Neural progenitor cell (in vitro differentiated cells): ENCODE measurements at places on chromosomes 6 and 20. TPM values are rescaled to one million over a fixed set of nuclear protein-coding genes. Genes with fewer than 3 reads are reported as not detected.

Gene SRSF12
- 19.2 and 23.2 TPM in 2 replicates for total RNA-seq

Gene TDRD6
- 0.09 and 0.15 TPM in 2 replicates for total RNA-seq

Gene RPS21
- total RNA-seq, result 1,629 and 1,765 TPM in 2 replicates

Gene MKKS
- total RNA-seq, result 23.9 and 36.3 TPM in 2 replicates

Gene HMGCLL1
- 5.0 and 6.5 TPM in 2 replicates for total RNA-seq

Gene TCF15
- 0.07 and 1.4 TPM in 2 replicates for total RNA-seq

Gene ZSCAN23
- 20.4 and 21.3 TPM in 2 replicates for total RNA-seq

GRCh38 chr6:32664827-32665362 is 1.6 kb downstream of the HLA-DQB1 start:
- H3K27me3 ChIP-seq, result peaks cover 10% of the 10 kb centered on the region
- H3K4me1 ChIP-seq, result no peaks in the 10 kb centered on the region
- H3K27ac ChIP-seq, result no peak overlapping the region
- no peaks in the 10 kb centered on the region for H3K36me3 ChIP-seq
- peak; percentile 10 for DNase-seq

DNA sequence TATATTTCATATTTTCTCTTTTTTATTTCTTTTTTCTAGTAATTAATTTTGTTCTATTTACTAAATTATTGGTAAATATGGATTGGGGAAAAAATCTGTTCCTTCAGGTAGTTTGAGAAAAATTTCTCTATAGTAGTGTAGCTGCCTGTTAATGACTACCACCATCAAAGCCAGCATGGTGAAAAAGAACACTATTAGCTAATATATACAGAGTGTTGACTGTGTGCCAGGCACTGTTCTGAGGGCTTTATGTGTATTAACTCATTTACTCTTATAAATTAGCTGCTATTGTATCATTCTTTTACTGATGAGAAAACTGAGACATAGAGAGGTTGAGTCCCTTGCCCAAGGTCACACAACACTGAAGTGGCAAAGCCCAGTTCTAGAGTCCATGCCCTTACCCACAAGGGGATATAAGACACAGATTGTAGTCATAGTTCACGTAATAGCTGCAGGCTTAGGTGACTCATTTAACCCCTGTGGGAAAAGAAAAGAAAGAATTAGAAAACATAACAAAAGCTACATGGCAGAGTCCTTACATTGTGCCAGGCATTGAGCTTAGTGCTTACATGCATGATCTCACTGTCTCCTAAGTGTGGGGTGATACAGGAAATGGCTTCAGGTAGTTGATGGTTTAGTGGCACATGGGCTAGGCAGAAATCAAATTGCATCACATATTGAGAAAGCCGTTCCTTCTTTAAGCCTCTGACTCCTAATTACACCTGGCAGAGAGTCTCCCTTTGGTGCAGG is 12.2 kb upstream of the AKIRIN2 start:
- H3K36me3 ChIP-seq, result no peaks in the 10 kb centered on the region
- H3K4me1 ChIP-seq, result no peaks in the 10 kb centered on the region
- H3K27me3 ChIP-seq, result no peaks in the 10 kb centered on the region
- H3K27ac ChIP-seq, result no peak overlapping the region

GRCh38 chr6:24330137-24330732 is 27.6 kb downstream of the DCDC2 start:
- no peak overlapping the region for H3K27ac ChIP-seq
- H3K4me3 ChIP-seq, result no peak overlapping the region
- no peak for DNase-seq
- H3K27me3 ChIP-seq, result no peaks in the 10 kb centered on the region
- H3K36me3 ChIP-seq, result no peaks in the 10 kb centered on the region

DNA sequence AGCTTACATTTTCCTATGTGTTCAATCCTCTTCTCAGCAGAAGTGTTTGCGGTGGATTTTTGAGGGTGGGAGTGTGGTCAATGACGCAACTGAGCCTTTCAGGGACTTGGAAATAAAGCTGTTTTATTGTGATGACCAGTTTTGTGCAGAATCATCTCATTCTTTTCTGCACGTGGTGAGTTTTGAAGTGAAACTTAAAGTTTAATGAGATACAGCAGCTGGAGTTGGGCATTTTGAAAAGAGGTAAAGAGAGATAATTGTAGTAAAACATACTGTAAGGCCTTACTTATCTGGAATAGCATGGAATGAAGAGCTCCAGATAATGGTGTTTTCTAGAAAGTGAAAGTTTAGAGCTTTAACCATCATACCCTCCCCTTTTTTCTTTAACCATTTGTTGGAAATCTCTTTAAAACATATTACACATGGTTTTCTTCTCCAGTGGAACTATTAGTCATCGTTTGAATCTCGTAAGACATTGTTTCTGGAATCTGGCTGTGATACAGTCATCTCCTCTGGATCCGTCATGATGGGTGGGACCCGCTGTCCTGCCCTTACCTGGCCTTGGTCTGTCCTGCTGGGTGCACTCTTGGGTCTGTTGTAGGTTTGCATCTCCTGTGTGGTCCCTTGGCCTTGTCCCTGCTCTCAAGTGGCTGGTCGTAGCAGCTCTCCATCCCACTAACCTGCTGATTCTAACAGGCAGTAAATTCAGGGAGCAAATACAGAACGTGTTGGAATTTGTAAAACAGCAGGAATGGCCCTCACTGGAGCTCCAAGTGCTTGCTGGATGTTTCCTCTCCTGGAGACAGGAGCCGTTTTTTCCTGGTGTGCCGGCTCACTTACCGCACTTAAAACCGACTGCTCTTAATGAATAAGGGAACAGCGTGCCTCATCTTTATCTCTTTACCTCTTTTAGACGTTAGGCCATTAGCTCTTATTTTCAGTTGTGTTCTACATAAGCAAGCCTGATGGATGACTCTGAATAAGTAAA is 29.8 kb downstream of the UST start:
- no peak overlapping the region for H3K4me3 ChIP-seq
- no peaks in the 10 kb centered on the region for H3K36me3 ChIP-seq
- no peak for DNase-seq
- H3K27me3 ChIP-seq, result no peaks in the 10 kb centered on the region
- peaks cover 6% of the 10 kb centered on the region for H3K4me1 ChIP-seq

- no peak overlapping the region for H3K27ac ChIP-seq
- H3K4me3 ChIP-seq, result peak overlapping the region; percentile 78
- DNase-seq, result peak; percentile 35
- H3K36me3 ChIP-seq, result no peaks in the 10 kb centered on the region
- peaks cover 38% of the 10 kb centered on the region for H3K4me1 ChIP-seq
- peaks cover 80% of the 10 kb centered on the region for H3K27me3 ChIP-seq
Observed at GRCh38 chr20:36094497-36094896, 60.0 kb upstream of the EPB41L1 start.

DNA sequence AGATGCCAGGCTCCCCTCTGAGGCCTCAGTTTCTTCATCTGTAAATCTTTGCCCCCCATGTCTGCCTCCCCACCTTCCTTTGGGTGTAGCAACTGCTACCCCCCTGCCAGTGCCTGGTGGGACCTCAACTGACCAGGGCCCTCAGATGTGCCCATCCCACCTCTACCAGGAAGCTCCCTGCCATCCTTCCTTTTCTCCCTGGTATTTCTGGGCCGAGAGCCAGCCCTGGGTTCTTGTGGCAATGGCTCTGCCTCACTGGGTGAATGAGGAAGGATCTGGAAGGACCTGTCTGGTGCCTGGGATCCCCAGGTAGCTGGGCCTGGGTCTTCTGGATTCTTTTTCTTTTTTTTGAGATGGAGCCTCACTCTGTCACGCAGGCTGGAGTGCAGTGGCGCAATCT is 141.1 kb upstream of the RNF24 start:
- H3K36me3 ChIP-seq, result no peaks in the 10 kb centered on the region
- no peak overlapping the region for H3K4me3 ChIP-seq
- H3K4me1 ChIP-seq, result peaks cover 21% of the 10 kb centered on the region
- peaks cover 3% of the 10 kb centered on the region for H3K27me3 ChIP-seq
- no peak overlapping the region for H3K27ac ChIP-seq

DNA sequence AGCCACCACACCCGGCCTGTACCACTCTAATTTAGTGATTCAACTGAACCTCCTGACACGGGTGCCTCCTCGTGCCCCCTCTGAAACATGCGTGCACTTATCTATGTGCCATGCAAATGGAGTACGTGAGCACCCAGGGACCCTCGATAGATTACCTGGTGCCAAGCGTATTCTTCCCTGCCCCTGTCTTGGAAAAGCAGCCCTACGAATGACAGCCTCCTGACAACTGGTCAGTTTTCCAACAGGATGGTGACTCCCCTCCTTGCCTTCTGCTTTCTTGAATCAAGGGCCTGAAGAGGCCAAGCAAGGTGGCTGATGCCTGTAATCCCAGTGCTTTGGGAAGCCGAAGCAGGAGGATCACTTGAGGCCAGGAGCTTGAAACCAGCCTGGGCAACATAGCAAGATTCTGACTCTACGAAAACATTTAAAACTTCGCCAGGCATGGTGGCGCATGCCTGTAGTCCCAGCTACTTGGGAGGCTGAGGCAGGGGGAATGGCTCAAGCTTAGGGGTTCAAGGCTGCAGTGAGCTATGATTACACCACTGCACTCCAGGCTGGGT is 25.4 kb upstream of the SYNJ2 start:
- DNase-seq, result no peak
- peaks cover 3% of the 10 kb centered on the region for H3K4me1 ChIP-seq
- H3K4me3 ChIP-seq, result no peak overlapping the region
- H3K27me3 ChIP-seq, result no peaks in the 10 kb centered on the region

GRCh38 chr6:67889682-67889995 is 745.4 kb upstream of the ADGRB3 start:
- no peaks in the 10 kb centered on the region for H3K36me3 ChIP-seq
- H3K4me3 ChIP-seq, result no peak overlapping the region
- DNase-seq, result no peak
- no peaks in the 10 kb centered on the region for H3K27me3 ChIP-seq

DNA sequence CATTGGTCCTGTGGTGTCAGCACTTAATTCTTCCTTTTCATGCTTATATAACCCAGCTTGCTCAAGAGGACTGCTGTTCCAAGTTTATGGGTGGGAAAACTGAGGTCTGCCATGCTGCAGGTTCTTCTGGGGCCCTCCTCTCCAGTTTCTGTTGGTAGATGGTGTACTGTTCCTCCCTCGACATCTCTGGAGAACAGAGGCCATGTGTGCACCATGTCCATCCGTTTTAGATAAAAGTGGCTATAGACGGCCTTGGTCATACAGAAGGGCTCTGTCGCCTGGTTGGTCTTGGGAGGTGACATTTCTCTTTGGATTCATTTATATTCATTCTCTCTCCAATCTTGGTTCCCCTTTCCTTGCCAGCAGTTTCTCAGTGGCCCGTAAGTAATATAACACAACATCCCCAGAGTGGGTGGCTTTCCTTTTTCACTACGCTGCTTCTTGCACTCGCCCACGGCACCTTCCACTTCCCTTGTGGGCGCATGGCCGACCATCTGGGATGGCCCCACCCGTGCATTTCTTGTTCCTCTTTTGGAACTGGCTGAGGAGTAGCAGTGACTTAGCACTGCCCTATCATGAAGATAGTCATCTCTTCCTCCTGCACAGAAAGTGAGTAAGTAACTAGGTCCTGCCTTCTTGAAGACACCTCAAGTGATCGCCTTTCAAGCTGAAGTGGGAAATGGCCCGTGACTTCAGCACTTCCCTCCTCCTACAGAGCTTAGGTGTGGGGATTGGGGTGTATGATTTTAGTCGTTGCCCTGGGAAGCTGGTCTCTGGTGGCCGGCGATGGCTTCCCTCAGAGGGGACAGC is 94.2 kb downstream of the RREB1 start:
- no peak overlapping the region for H3K27ac ChIP-seq
- no peak for DNase-seq
- no peaks in the 10 kb centered on the region for H3K36me3 ChIP-seq
- no peaks in the 10 kb centered on the region for H3K27me3 ChIP-seq

DNA sequence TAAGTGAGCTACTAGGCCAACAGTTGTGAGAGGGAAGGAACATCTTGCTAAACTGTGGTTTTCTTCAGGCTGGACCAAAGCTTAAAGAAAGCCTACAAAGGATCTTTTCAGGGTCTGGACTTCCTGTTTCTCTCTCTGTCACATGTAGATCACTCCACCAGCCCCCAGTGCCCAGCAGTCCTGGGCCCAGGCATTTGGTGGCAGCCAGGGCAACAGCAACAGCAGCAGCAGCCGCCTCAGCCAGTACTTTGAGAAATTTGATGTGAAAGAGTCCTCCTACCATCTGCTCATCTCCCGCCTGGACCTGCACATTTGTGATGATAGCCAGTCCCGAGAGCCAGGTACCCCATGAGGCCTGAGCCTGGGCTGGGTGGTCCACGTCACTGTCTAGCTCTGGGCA is 44.1 kb downstream of the BLTP3A start:
- H3K4me1 ChIP-seq, result no peaks in the 10 kb centered on the region
- H3K4me3 ChIP-seq, result no peak overlapping the region
- H3K27ac ChIP-seq, result no peak overlapping the region
- H3K27me3 ChIP-seq, result no peaks in the 10 kb centered on the region
- no peak for DNase-seq

DNA sequence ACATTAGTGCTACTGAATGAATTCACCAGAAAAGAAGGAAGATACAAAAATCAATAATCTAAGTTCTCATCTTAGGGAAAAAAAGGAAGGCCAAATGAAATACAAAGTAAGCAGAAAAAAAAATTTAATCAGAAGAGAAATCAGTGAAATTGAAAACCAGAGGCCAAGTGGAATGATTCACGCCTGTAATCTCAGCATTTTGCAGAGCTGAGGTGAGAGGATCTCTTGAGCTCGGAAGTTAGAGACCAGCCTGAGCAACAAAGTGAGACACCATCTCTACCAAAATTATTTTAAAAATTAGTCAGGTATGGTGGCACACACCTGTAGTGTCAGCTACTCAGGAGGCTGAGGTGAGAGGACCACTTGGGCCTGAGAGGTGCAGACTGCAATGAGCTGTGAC is 21.2 kb upstream of the ASF1A start:
- H3K36me3 ChIP-seq, result no peaks in the 10 kb centered on the region
- no peak overlapping the region for H3K4me3 ChIP-seq
- DNase-seq, result no peak
- H3K27me3 ChIP-seq, result no peaks in the 10 kb centered on the region
- no peaks in the 10 kb centered on the region for H3K4me1 ChIP-seq
- H3K27ac ChIP-seq, result no peak overlapping the region

DNA sequence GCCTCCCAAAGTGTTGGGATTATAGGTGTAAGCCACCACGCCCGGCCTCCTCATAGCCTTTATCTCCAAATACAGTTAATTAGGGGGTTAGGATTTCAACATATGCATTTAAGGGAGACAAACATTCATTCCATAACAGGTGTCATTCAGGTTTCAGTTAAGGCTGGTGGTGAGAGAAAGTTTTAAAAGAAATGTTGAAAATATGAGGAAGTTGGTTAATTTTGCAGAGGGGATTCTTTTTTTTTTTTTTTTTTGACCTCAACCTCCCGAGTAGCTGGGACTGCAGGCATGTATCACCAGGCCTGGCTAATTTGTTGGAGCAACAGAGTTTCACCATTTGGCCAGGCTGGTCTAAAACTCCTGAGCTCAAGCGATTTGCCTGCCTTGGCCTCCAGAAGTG is 12.5 kb upstream of the EBF4 start:
- no peak for DNase-seq
- H3K27me3 ChIP-seq, result peaks cover 73% of the 10 kb centered on the region
- no peak overlapping the region for H3K4me3 ChIP-seq
- H3K36me3 ChIP-seq, result no peaks in the 10 kb centered on the region
- H3K4me1 ChIP-seq, result no peaks in the 10 kb centered on the region

DNA sequence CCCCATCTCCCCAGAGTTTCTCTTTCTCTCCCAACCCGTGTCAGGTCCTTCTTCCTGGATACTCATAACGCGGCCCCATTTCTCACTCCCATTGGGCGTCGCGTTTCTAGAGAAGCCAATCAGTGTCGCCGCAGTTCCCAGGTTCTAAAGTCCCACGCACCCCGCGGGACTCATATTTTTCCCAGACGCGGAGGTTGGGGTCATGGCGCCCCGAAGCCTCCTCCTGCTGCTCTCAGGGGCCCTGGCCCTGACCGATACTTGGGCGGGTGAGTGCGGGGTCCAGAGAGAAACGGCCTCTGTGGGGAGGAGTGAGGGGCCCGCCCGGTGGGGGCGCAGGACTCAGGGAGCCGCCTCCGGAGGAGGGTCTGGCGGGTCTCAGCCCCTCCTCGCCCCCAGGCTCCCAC is at the start of gene HLA-F:
TSS of gene HLA-F (plus strand) at position 173 of the 404 bp plus-strand sequence. CDS start at position 203, 30 bp downstream.
- H3K36me3 ChIP-seq, result no peaks in the 10 kb centered on the region
- no peaks in the 10 kb centered on the region for H3K4me1 ChIP-seq
- H3K27me3 ChIP-seq, result peaks cover 68% of the 10 kb centered on the region
- H3K4me3 ChIP-seq, result peak within 1 kb of the TSS; percentile 55
- DNase-seq, result peak; percentile 75
